ENCODE measurements at places on chromosomes 2 and 18.

DNA sequence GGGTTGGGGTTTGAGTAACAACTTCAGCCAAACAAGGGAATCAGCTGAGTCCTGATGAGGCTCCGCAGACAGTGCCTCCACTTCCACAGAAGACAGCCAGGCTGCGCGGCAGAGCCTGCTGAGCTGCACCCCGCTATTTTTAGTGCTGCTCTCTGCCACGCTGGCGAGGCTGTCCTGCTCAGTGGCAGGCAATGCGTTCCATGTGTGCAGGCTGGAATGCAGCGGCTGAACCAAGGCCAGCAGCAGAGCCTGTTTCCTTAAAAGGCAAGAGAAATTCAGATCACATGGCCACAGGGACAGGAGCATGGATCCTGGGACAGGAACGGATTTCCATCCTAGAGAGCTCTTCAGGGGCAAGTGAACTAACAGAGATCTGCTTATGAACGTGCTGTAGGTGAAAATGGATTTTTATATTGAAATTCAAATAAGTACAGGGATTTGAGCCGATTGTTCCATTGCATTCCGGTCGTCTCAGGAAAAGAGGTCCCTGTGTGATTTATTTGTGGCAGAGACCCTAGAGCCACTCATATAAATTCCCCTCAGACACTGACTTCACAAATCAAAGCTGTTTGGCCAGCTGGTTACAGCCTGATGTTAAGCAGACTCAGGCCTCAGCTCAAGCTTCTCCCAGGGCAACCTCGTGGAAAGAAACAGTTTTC, 98.7 kb downstream of the COL6A3 start:
- no peak overlapping the region for H3K27ac ChIP-seq
- no peak for DNase-seq
- H3K4me1 ChIP-seq = no peaks in the 10 kb centered on the region
- H3K36me3 ChIP-seq = no peaks in the 10 kb centered on the region
- H3K4me3 ChIP-seq = no peak overlapping the region

GRCh38 chr2:182064019-182064778, 78.5 kb downstream of the PPP1R1C start:
- H3K4me3 ChIP-seq = no peak overlapping the region
- DNase-seq = no peak
- no peaks in the 10 kb centered on the region for H3K4me1 ChIP-seq

DNA sequence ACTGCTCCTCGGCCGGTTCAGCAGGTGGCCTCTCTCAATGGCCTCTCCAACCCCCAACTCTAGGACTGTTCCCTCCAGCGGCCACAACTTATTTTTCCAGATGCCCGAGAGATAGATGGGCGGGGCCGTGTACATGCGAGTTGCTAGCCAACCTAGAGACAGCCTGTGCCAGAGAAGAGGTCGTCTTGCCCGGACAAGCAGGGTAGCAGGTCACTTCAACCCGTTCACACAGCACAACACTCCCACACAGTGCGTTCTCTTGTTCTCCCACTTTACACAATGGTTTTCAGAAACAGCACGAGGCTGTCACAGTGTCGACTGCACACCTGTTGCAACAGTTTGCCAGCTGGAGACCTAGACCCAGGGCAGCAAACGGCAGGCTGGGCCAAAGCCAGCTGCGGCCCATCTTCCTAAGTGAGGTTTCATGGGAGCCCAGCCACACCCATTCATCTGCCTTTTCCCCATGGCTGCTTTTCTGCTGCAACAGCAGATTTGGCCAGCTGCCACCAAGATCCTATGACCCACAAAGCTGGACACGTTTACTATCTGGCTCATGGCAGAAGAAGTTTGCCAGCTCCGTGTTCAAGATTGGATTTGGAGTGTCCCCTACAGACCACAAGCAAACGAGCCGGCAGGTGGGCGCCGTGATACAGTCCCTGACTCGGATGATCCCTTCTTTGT, 7.3 kb upstream of the PRLH start:
- peaks cover 28% of the 10 kb centered on the region for H3K27me3 ChIP-seq
- no peaks in the 10 kb centered on the region for H3K4me1 ChIP-seq
- DNase-seq = peak; percentile 18
- H3K27ac ChIP-seq = no peak overlapping the region
- H3K4me3 ChIP-seq = no peak overlapping the region
- peaks cover 9% of the 10 kb centered on the region for H3K36me3 ChIP-seq

- no peaks in the 10 kb centered on the region for H3K4me1 ChIP-seq
- no peak for DNase-seq
- no peak overlapping the region for H3K4me3 ChIP-seq
- no peaks in the 10 kb centered on the region for H3K27me3 ChIP-seq
- H3K27ac ChIP-seq = no peak overlapping the region
Observed at GRCh38 chr18:7855028-7855427, 287.9 kb downstream of the PTPRM start.

DNA sequence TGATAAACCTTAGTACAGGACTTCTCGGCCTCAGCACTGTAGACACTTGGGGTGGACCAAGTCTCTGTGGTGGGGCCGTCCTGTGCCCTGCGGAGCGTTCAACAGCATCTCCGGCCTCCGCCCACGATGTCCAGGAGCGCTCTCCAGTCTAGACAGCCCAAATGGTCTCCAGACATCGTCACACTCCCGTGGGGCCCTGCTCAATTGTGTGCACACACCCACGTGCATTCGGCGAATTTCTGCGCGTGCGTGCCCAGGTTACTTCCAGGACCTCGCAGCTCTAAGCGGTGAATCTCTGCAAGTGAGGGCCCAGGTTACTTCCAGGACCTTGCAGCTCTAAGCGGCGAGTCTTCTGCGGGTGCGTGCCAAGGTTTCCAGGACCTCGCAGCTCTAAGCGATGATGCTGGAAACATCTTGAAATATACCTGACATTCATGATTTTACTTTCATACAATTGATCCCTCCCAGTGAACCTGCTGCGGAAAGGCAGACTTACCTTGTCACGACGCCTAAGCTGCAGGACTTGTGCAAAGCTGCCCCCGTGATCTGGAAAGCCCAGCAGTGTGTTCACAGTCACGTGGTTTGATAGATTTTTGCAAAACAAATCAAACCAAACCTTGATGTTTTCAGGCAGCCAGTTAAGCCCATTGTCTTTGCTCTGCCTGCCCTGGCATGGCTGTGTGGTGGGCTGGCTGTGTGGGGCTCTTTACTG, 16.1 kb upstream of the OTOS start:
- peak overlapping the region; percentile 62 for H3K27ac ChIP-seq
- H3K27me3 ChIP-seq = peaks cover 10% of the 10 kb centered on the region
- no peaks in the 10 kb centered on the region for H3K36me3 ChIP-seq
- H3K4me1 ChIP-seq = no peaks in the 10 kb centered on the region

DNA sequence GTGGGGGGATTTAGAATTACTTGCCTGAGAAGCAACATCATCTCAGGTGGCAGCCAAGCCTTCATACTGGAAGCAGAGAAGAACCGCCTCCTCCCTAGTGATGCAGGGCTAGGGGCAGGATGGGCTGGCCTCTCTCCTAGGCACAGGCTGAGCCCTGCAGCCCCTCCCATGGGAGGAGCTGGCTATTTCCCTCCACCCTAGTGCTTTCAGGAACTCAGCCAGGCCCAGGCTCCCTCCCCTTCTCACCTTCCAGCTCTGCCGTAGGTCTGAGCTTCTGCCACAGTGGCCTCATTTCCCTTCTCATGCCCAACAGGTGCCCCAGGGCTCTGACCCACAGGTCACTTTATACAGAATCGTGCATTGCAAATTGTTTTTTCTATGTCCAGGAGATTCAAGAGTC, 31.0 kb downstream of the CENPA start:
- H3K27me3 ChIP-seq = peaks cover 18% of the 10 kb centered on the region
- no peak for DNase-seq
- H3K4me3 ChIP-seq = no peak overlapping the region
- H3K27ac ChIP-seq = peak overlapping the region; percentile 24
- H3K36me3 ChIP-seq = peaks cover 4% of the 10 kb centered on the region
- peaks cover 15% of the 10 kb centered on the region for H3K4me1 ChIP-seq

DNA sequence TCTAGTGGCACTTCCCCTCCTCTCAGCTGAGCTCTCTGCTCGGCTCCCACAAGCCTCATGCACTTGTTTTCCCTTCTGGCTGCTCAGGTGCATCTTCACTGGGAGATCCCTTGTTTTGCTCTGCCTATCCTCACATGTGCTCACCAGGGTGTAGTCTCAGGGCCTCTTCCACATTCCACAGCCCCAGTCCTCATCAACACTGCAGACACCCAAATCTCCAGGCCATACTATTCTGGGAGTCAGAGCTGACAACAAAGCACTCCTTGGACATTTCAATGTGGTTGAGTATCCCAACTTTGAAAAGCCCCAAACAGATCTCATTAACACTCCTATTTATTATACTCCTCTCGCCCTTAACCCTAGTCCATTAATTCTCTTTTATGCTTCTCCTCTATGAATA, 71.3 kb downstream of the CCDC93 start:
- no peaks in the 10 kb centered on the region for H3K27me3 ChIP-seq
- no peak for DNase-seq
- no peaks in the 10 kb centered on the region for H3K4me1 ChIP-seq
- no peak overlapping the region for H3K4me3 ChIP-seq
- no peak overlapping the region for H3K27ac ChIP-seq

DNA sequence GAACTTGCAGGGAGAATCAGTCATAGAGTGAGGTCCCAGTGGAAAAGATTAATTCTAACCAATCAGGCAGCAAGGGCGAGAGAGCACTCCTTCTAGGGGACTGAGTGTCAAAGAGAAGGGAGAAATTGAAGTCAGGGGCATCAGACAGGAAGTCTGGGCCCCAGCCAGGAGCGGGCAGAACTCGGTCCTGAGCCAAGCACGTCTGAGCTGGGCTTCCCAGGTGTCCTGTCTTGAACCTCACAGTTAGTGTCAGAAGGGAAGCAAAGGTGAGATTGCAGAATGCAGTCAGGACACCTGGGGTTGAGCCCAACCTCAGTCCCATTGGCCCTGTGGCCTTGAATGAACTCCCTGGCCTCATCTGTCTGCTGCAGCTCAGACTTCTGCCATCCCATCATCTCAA, 220.9 kb downstream of the SMAD2 start:
- DNase-seq = no peak
- no peak overlapping the region for H3K4me3 ChIP-seq
- no peaks in the 10 kb centered on the region for H3K4me1 ChIP-seq
- peaks cover 8% of the 10 kb centered on the region for H3K27me3 ChIP-seq
- H3K27ac ChIP-seq = no peak overlapping the region

- H3K4me1 ChIP-seq = peaks cover 7% of the 10 kb centered on the region
- H3K27me3 ChIP-seq = no peaks in the 10 kb centered on the region
- H3K4me3 ChIP-seq = no peak overlapping the region
- peaks cover 6% of the 10 kb centered on the region for H3K36me3 ChIP-seq
- no peak for DNase-seq
- no peak overlapping the region for H3K27ac ChIP-seq
Observed at GRCh38 chr18:63079114-63079513, 240.5 kb downstream of the BCL2 start.

- H3K36me3 ChIP-seq = no peaks in the 10 kb centered on the region
- no peak for DNase-seq
- H3K4me1 ChIP-seq = no peaks in the 10 kb centered on the region
- H3K4me3 ChIP-seq = no peak overlapping the region
- peaks cover 10% of the 10 kb centered on the region for H3K27me3 ChIP-seq
Observed at GRCh38 chr2:14944562-14945346, 312.2 kb downstream of the LRATD1 start.

DNA sequence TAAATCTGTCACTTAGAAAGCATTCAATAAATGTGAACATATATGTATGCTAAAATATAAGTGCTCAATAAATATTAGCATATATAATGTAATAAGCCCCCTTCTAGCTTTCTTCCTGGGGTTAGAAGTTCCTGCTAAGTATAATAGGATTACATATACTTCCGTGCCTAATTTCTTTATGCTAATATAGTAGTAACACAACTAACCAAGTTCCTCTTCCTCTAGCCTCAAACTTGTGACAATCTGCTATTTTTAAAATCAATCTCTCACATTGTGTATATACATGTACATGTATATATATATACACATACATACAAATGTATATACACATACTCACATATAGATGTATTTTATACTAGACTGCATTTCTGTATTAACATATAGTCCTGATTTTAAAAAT, 32.2 kb downstream of the TLK1 start:
- H3K27ac ChIP-seq = peak overlapping the region; percentile 7
- peaks cover 9% of the 10 kb centered on the region for H3K36me3 ChIP-seq
- peaks cover 57% of the 10 kb centered on the region for H3K4me1 ChIP-seq

GRCh38 chr2:2324119-2324518, 7.0 kb downstream of the MYT1L start:
- H3K4me1 ChIP-seq = no peaks in the 10 kb centered on the region
- H3K27me3 ChIP-seq = no peaks in the 10 kb centered on the region
- no peak overlapping the region for H3K4me3 ChIP-seq
- H3K27ac ChIP-seq = no peak overlapping the region
- no peaks in the 10 kb centered on the region for H3K36me3 ChIP-seq
- no peak for DNase-seq

- no peak overlapping the region for H3K27ac ChIP-seq
- no peaks in the 10 kb centered on the region for H3K36me3 ChIP-seq
- H3K4me3 ChIP-seq = no peak overlapping the region
- H3K27me3 ChIP-seq = no peaks in the 10 kb centered on the region
- no peaks in the 10 kb centered on the region for H3K4me1 ChIP-seq
Observed at GRCh38 chr2:50987616-50988313, 44.2 kb downstream of the NRXN1 start.

GRCh38 chr18:35397976-35398375, 20.8 kb upstream of the ZNF396 start:
- no peak for DNase-seq
- H3K36me3 ChIP-seq = no peaks in the 10 kb centered on the region
- no peak overlapping the region for H3K27ac ChIP-seq

DNA sequence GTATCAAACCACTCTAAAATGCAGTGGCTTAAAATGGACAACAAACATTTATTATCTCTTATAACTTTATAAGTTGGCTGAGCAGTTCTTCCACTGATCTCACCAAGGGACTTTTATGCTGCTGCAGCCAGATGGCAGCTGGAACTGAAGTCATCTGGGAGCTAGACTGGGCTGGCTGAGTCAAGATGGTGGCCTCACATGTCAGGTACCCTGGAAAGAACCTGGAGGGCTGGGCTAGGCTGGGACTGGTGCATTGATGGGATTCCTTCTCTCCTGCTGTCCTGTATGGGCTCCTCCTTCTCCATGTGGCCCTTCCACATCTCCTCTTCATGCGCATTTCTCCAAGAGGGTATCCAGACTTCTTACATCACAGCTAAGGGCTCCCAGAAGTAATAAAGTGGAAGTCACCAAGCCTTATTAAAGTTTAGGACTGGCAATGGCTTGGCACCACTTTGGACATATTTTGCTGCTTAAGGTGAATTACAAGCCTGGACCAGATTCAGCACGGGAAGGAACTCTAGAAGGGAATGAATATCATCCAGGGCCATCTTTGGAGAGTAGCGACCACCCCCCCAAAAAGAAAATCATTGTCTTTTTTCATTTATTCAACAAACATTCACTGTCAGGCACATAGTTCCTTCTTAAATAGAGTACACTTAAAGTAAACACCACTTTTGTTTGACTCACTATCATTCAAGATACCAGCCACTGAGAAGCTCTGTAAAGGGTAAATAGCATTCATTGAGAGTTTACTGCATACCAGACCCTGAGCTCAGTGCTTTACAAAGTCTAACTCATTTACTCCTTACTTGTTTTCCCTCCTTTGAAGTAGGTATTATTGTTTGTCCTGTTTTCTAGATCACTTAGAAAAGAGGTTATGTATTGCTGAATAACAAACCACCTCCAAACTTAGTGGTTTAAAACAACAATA, 138.0 kb downstream of the ZFP36L2 start:
- H3K4me3 ChIP-seq = no peak overlapping the region
- no peaks in the 10 kb centered on the region for H3K27me3 ChIP-seq
- H3K27ac ChIP-seq = no peak overlapping the region
- DNase-seq = no peak
- H3K36me3 ChIP-seq = peaks cover 11% of the 10 kb centered on the region

All from naive thymus-derived CD8-positive, alpha-beta T cell (primary cell).